ENCODE measurements at places on chromosomes 1 and 21. TPM values are rescaled to one million over a fixed set of nuclear protein-coding genes. Genes with fewer than 3 reads are reported as not detected.

DNA sequence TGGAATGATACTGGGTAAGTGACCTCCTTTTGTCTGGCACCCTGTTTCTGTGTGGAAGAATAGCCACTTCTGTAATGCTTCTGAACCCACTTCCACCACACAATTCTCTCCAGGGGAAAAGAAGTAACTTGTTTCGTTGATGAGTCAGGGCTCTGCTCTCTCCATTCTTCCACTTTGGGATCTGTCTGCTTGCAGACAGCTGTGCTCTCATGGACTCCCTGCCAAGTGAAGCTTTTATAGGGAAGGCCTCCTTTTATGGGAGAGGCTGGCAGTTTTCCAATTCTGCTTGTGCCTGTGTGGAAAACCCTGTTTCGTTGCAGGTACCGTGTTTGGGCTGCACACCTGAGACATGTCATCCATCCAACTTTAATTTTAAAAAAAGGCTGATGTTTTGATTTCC is 130.7 kb downstream of the GIPC2 start:
- no peak for DNase-seq

DNA sequence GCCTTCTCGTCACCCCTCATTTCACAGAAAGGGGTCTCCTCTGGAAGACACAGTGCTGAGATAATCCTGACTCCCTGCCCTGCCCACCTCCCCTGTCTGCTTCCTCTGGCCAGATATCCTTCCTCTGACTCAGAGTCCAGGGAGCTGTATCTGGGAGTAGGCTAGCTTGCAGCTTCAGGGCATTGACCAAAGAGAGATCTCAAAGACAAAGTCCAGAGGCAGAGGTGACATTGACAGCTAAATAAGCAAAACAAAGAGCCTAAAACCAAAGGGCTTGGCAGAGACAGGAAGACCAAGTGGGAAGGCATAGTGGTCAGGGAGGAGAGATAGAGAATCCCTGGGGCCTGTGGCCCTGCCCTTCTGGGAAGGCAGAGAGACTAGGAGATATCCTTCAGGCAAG is 64.9 kb downstream of the TNR start:
- no peak for DNase-seq

- DNase-seq, result no peak
These were observed 940 bp upstream of the PLA2G2C start for GRCh38 chr1:20187103-20187812.

DNA sequence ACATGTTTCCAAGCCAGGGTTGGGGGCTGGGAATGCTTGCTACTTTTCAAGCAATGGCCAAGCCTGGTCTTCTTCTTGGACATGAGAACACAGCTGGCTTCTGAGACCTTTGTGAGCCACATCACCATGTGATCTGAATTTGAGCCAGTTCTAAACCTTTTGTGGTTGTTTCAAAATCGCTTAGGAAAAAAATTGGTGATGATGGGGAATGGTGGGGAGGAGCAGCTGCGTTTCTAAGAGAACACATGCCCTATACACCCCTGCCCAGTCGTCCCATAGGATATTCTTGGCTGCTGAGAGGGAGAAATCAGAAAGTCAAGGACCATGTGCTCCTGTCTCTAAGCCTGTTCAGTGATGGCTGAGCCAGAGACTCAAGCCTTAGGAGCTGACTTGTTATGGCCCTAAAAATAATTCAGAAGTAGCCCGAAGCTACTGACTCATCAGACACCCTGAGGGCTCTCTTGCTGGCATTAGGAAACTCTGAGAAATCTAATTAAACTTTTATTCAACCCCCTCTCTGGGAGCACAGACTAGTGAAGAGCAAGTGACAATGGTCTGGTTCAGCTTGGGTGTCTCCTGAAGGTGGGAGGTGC is 30.5 kb downstream of the CCDC185 start:
- DNase-seq, result no peak

- DNase-seq, result no peak
These were observed 18.3 kb downstream of the SYNC start for GRCh38 chr1:32684167-32684811.

GRCh38 chr1:151718011-151718431 is 1.4 kb upstream of the CELF3 start:
- DNase-seq, result no peak

DNA sequence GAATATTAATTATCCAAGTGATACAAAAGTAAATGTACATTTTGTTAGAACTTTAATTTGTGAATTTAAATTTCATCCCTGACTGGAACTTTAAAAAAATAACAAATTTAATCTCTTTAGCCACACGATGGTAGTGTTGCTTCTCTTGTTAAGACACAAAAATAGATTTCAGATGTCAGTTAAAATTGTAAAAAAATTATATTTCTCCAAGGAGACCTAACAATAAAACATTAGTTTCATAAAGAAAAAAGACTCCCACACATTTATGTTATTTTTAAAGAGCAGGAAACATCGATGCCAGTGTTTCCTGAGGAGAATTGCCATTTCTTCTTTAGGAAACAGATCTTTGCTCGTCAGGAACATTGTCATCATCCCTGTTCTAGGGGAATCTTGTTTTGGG is 74.0 kb upstream of the DEPDC1 start:
- DNase-seq, result no peak

DNA sequence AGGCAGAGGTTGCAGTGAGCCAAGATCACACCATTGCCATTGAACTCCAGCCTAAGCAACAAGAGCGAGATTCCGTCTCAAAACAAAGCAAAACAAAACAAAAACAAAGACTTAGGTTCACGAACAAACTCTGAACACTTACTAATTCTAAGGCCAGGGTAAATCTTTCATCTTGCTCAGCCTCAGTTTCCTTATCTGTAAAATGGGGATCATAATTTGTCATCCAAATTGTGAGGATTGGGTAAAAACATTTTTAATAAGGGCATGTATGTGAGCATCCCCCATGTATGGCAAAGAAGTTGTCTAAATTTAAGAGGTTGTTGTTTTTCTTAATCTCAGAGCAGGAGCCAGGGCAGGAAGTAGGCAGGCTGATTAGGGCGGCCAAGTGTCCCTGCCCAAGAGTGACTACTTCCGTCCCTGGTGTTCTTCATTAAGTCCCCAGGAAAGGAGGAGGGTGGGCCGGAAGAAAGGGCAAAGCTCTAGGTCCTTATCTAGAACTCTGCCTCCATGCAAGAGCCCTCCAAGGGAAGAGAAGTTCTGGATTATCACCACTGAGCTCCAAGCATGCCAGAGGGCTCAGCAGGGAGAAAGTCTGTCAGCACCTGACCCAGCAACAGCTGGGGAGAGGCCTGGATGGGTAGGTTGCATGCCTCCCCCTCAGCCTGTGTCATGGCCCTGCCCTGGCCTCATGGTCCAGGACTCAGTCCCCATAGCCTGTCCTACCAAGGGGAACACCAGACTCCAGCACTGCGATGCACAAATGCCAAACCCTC is 49.9 kb upstream of the CLIC4 start:
- no peak for DNase-seq

DNA sequence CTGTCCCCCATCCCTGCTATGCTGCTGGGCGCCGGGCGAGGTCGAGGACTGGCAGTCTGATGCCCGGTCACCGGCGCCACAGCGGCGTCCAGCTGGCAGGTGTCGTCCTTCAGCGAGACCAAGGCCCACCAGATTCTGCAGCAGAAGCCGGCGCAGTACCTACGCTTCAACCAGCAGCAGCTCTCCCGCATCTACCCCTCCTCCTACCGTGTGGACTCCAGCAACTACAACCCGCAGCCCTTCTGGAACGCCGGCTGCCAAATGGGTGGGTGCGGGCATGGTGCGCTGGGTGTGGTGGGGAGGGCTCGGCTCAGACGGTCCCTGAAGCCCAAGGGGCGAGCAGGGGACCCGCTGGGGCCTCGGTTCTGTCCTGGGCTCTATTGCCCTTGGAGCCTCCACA is 20.7 kb downstream of the PLCH2 start:
- no peak for DNase-seq

DNA sequence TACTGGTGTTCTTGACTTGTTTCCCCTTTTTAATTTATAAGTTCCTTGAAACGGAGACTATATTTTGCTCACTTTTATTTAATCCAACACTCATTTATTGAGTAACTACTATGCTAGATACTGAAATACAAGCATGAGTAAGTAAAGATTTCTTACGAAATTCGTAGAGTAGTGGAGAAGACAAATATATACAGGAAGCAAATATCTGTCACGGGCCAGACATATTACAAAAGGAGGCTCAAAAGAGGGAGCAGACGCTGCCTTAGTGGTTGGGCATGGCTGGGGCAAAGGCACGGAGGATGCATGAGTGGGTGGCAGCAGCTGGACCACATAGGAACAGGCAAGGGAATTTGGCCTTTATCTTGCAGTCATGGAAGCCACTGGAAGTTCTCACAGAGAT is 6.8 kb downstream of the NCF2 start:
- DNase-seq, result no peak

DNA sequence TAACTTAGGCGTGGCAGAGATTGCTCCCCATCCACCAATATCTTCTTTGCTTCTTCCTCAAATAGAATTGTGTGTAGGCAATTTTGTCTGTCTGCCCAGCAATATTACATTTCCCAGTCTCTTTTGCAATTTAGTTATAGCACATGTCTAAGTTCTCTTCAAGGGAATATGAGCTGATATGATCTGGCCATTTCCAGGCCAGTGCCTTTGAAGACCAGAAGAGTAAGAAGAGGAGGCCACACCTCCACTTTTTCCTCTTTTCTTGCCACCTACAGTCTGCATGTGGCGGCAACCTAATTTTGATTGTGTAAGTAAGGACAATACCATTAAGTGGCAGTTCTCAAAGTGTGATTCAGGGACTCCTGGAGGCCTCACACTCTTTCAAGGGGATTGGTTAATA is 6.3 kb upstream of the RSBN1 start:
- DNase-seq, result no peak

- DNase-seq, result no peak
These were observed 63.3 kb upstream of the WDR26 start for GRCh38 chr1:224497714-224498573.

DNA sequence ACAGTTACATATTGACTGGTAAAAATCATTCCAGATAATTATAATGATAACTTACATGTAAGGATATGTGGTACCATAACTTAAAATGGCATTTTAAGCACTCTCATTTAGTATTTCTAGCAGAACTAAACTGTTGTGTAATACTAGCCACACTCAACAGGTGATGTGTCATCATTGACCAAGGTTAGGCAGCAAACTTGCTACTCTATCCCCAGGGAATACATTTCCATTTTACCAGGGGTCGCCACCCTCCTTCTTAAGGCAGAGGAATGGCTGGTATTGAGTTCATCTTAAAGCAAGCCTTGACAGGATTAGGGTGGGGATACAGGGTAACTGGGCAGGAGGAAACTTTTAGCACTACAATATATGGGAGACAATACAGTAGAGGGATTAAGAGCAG is 259.8 kb upstream of the CAMK1G start:
- no peak for DNase-seq

- no peak for DNase-seq
These were observed 14.4 kb downstream of the MYOC start for GRCh38 chr1:171637928-171638576.

- no peak for DNase-seq
These were observed 60.0 kb downstream of the APCS start for GRCh38 chr1:159647616-159648015.

GRCh38 chr1:2956576-2956975 is 64.7 kb upstream of the ACTRT2 start:
- DNase-seq, result no peak

GRCh38 chr1:31705080-31705866 is 1.5 kb upstream of the COL16A1 start:
- no peak for DNase-seq

DNA sequence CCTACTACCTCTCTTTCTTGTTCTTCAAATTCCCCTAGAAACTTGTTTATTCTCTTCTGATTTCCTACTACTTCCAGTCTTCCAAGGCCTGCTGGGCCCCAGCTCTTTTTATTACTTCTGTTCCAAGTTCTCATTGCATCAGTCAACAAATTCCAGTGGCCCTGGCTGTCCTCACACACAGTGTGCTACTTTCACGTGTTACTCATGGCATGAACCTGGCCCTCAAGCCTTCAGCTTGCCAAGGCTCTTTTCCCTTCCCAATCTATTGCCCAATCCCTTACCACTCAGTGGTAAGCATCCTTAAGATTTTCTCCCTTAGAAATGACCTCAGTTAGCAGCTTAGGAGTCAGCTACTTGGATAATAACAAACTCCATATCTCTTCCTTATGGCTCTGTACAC is 613.5 kb downstream of the LMO4 start:
- DNase-seq, result no peak

DNA sequence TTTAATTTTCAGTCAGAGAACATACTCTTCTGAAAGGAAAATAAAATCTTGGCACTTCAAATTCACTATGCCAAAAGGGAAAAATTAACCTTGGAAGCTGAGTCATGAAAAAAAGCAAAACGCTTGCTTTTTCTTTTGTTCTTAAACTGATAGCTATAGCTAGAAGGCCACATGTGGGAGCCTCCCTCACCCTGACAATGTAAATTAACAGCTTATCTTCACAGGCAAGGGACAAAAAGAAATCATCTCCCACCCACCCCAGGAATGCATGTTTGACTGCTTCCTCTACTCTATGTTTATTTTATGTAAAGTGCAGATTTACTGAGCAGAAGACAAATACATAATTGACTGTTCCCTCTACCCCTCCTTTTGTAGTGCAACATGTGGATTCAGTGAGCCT is 38.0 kb downstream of the EBNA1BP2 start:
- no peak for DNase-seq

- DNase-seq, result no peak
These were observed 10.0 kb upstream of the FAM131C start for GRCh38 chr1:16083486-16083885.

Gene PAX7
- not detected for total RNA-seq

Gene PLA2G2C
- not detected for total RNA-seq

Gene SLAMF9
- total RNA-seq, result not detected

Gene FAM110D
- 0.23 TPM for total RNA-seq

All from chondrocyte (in vitro differentiated cells).